ENCODE measurements at places on chromosomes 11 and 22. TPM values are rescaled to one million over a fixed set of nuclear protein-coding genes. Genes with fewer than 3 reads are reported as not detected.

The CRACR2B gene
- 3.9 TPM for total RNA-seq

The POU2AF3 gene
- total RNA-seq, result not detected

The OR51E2 gene
- 0.40 TPM for total RNA-seq

The HYOU1 gene
- total RNA-seq, result 168 TPM

The OR10A2 gene
- not detected for total RNA-seq

The DRICH1 gene
- not detected for total RNA-seq

The EWSR1 gene
- 228 TPM for total RNA-seq

The PDGFB gene
- 16.8 TPM for total RNA-seq

The TRIM51 gene
- total RNA-seq, result not detected

The FGF19 gene
- 0.13 TPM for total RNA-seq

DNA sequence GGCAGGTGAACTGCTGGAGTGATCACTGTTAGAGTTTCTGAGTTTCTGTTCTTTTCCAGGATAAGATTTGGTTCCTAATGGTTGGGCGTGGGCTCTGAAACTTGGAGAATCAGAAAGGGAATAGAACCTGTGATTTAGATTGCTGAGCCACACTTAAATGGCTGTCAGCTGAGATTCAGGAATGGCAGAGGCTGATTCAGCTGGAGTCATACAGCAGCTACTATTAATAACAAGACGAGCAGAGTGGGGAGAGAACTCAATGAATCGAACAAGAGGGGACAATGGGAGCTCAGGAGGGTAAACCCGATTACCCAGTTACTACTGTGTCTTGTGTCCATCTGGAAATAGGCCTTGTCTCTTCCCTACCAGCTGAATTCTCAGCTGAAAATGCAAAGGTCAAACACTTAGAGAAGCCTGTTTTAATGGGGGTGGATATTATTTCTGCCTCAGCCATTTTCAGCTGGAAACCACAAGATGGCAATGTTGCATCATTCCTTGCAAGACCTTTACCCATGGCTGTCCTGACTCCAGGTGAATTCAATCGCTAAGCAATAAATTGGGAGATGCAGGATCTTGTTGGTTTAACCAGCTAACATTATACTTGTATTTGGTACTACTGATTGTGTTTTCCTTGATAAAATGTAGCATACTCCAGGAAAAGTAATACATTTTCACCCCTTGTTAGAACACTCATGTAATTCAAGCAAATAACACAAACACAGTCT is 104.5 kb upstream of the RAG2 start:
- no peak overlapping the region for H3K27ac ChIP-seq
- no peaks in the 10 kb centered on the region for H3K4me1 ChIP-seq
- DNase-seq, result no peak
- peaks cover 54% of the 10 kb centered on the region for H3K27me3 ChIP-seq
- H3K4me3 ChIP-seq, result no peak overlapping the region
- no peaks in the 10 kb centered on the region for H3K36me3 ChIP-seq

DNA sequence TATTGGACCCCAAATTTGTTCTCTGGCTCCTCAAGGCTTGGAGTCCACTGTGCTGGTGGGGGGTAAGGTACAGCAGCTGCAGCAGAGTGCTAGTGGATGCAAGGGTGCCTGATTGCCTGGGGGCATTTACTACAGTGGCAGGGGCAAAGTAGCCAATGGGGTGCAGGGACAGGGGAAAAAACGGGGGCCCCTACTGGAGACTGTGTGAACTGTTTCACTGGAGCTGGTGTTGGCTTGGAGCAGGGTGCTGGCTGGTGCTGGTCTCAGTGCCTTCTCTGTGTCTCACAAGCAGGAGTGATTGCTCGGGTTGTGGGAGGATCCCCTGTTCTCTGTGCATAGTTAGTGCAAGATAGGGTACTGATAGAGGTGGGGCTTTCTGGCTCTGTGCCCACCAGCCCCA is 935.9 kb downstream of the JRKL start:
- no peaks in the 10 kb centered on the region for H3K4me1 ChIP-seq
- no peak overlapping the region for H3K27ac ChIP-seq
- H3K27me3 ChIP-seq, result no peaks in the 10 kb centered on the region

DNA sequence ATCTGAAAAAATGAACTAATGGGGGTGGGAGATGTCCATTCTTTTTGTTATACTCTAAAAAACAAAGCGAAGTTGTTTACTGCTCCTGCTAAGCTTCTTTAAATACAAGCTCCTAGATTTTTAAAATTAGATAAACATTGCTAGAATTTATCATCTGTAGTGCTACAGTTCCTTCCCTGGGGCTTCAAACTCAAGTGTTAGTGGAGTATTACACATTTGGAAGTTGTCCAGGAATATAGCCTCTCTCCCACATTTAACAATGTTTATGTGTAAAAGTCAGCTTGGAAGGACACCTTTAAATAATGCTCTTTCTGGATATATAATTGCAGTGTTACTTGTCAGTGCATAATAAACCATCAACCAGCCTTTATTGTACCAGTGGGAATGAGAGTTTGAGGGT is 155.5 kb downstream of the SPON1 start:
- no peak for DNase-seq
- no peaks in the 10 kb centered on the region for H3K4me1 ChIP-seq
- H3K27me3 ChIP-seq, result peaks cover 13% of the 10 kb centered on the region
- no peak overlapping the region for H3K4me3 ChIP-seq
- H3K36me3 ChIP-seq, result no peaks in the 10 kb centered on the region
- no peak overlapping the region for H3K27ac ChIP-seq

- H3K27ac ChIP-seq, result no peak overlapping the region
- no peak for DNase-seq
- peaks cover 3% of the 10 kb centered on the region for H3K27me3 ChIP-seq
- peaks cover 10% of the 10 kb centered on the region for H3K4me1 ChIP-seq
- no peaks in the 10 kb centered on the region for H3K36me3 ChIP-seq
These were observed 459.0 kb downstream of the SOX6 start for GRCh38 chr11:15897211-15897960.

GRCh38 chr11:47308050-47308823 is 38.3 kb downstream of the MADD start:
- no peak overlapping the region for H3K27ac ChIP-seq
- no peak overlapping the region for H3K4me3 ChIP-seq
- no peak for DNase-seq

- H3K4me1 ChIP-seq, result peaks cover 25% of the 10 kb centered on the region
- no peaks in the 10 kb centered on the region for H3K27me3 ChIP-seq
- peaks cover 14% of the 10 kb centered on the region for H3K36me3 ChIP-seq
- DNase-seq, result no peak
- H3K4me3 ChIP-seq, result no peak overlapping the region
These were observed 3.5 kb downstream of the TRIM66 start for GRCh38 chr11:8679006-8679405.

- H3K27me3 ChIP-seq, result no peaks in the 10 kb centered on the region
- no peak overlapping the region for H3K4me3 ChIP-seq
- H3K4me1 ChIP-seq, result peaks cover 3% of the 10 kb centered on the region
These were observed 35.1 kb upstream of the LRRC10B start for GRCh38 chr11:61473370-61474012.

DNA sequence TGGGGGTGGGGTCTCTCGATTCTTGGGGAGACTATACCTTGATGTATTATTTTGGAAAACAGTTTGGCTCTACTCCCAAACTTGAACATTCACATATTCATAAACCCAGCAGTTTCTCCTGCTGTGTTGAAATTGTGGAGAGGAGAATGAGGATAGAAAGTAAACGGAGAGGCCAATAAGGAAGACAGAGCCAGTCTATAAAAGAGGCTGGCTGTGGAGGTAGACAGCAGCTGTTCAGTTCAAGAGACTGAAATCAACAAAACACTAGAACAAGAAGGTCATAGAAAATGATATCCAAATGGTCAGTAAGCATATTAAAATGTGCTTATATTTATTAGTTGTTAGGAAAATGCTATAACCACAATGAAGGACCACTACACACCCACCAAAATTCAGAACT is 1.9 kb upstream of the MOGAT2 start:
- no peaks in the 10 kb centered on the region for H3K4me1 ChIP-seq
- peaks cover 50% of the 10 kb centered on the region for H3K27me3 ChIP-seq
- no peak overlapping the region for H3K4me3 ChIP-seq
- H3K27ac ChIP-seq, result no peak overlapping the region
- DNase-seq, result no peak

- peaks cover 22% of the 10 kb centered on the region for H3K4me1 ChIP-seq
- H3K27ac ChIP-seq, result peak overlapping the region; percentile 99
- DNase-seq, result no peak
- peak overlapping the region; percentile 96 for H3K4me3 ChIP-seq
- no peaks in the 10 kb centered on the region for H3K27me3 ChIP-seq
These were observed 15.4 kb downstream of the BAD start for GRCh38 chr11:64268893-64269539.

GRCh38 chr11:78764946-78765345 is 190.3 kb upstream of the NARS2 start:
- no peak overlapping the region for H3K4me3 ChIP-seq
- H3K4me1 ChIP-seq, result no peaks in the 10 kb centered on the region
- no peaks in the 10 kb centered on the region for H3K27me3 ChIP-seq
- DNase-seq, result no peak

- H3K27me3 ChIP-seq, result no peaks in the 10 kb centered on the region
- no peak for DNase-seq
- H3K36me3 ChIP-seq, result no peaks in the 10 kb centered on the region
- H3K27ac ChIP-seq, result no peak overlapping the region
These were observed 2.4 kb downstream of the MYRF start for GRCh38 chr11:61754534-61755482.

GRCh38 chr11:83569134-83569805 is 283.1 kb upstream of the CCDC90B start:
- H3K4me1 ChIP-seq, result no peaks in the 10 kb centered on the region
- H3K36me3 ChIP-seq, result no peaks in the 10 kb centered on the region
- H3K4me3 ChIP-seq, result no peak overlapping the region
- DNase-seq, result no peak
- no peak overlapping the region for H3K27ac ChIP-seq

GRCh38 chr11:77407613-77408012 is 66.3 kb downstream of the PAK1 start:
- H3K27me3 ChIP-seq, result no peaks in the 10 kb centered on the region
- peaks cover 25% of the 10 kb centered on the region for H3K4me1 ChIP-seq
- no peaks in the 10 kb centered on the region for H3K36me3 ChIP-seq
- H3K27ac ChIP-seq, result no peak overlapping the region
- no peak for DNase-seq

DNA sequence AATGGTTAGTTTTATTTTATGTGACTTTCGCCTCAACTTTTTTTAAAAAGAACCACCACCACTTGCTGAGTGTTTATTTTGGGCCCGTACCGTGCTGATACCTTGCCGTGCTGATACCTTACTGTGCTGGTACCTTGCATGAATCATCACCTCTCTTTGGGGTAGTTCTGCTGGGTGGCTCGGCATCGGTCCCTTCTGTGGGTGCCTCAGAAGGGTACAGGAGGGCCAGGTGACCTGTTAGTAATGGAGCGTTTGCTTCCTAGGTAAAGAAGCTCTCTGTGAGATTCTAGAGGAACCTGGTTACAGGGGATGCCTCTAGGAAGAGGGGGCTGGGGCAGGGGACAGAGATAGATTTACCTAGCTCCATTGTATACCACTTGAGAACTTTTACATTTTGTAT is 17.1 kb downstream of the TOM1 start:
- H3K27ac ChIP-seq, result no peak overlapping the region
- H3K36me3 ChIP-seq, result peaks cover 18% of the 10 kb centered on the region
- DNase-seq, result no peak
- peaks cover 27% of the 10 kb centered on the region for H3K4me1 ChIP-seq

- peak overlapping the region; percentile 3 for H3K27ac ChIP-seq
- peaks cover 2% of the 10 kb centered on the region for H3K4me1 ChIP-seq
- H3K27me3 ChIP-seq, result no peaks in the 10 kb centered on the region
- no peak overlapping the region for H3K4me3 ChIP-seq
- DNase-seq, result no peak
These were observed 65.2 kb downstream of the DGCR2 start for GRCh38 chr22:19056951-19057401.

DNA sequence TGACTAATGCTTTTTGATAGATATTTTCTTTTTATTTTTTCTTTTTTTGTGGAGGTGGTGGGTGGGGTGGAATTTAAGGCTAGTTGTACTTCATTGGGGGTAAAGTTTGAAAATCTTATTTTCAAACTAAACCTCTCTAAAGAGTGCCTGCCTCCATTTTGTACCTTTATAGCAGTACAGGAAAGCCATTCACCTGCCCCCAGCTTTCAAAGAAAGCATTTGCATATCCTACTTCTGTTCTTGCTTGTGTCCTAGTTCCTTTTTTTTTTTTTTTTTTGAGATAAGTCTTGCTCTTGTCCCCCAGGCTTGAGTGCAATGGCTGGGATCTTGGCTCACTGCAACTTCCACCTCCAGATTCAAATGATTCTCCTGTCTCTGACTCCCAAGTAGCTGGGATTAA is 766.2 kb upstream of the LRRC4C start:
- DNase-seq, result no peak
- no peak overlapping the region for H3K27ac ChIP-seq
- H3K4me3 ChIP-seq, result no peak overlapping the region
- no peaks in the 10 kb centered on the region for H3K36me3 ChIP-seq

- peaks cover 47% of the 10 kb centered on the region for H3K4me1 ChIP-seq
- no peak for DNase-seq
- no peak overlapping the region for H3K4me3 ChIP-seq
- H3K27ac ChIP-seq, result peak overlapping the region; percentile 77
- H3K27me3 ChIP-seq, result no peaks in the 10 kb centered on the region
- H3K36me3 ChIP-seq, result peaks cover 36% of the 10 kb centered on the region
These were observed 19.8 kb upstream of the RAPSN start for GRCh38 chr11:47468598-47469214.

DNA sequence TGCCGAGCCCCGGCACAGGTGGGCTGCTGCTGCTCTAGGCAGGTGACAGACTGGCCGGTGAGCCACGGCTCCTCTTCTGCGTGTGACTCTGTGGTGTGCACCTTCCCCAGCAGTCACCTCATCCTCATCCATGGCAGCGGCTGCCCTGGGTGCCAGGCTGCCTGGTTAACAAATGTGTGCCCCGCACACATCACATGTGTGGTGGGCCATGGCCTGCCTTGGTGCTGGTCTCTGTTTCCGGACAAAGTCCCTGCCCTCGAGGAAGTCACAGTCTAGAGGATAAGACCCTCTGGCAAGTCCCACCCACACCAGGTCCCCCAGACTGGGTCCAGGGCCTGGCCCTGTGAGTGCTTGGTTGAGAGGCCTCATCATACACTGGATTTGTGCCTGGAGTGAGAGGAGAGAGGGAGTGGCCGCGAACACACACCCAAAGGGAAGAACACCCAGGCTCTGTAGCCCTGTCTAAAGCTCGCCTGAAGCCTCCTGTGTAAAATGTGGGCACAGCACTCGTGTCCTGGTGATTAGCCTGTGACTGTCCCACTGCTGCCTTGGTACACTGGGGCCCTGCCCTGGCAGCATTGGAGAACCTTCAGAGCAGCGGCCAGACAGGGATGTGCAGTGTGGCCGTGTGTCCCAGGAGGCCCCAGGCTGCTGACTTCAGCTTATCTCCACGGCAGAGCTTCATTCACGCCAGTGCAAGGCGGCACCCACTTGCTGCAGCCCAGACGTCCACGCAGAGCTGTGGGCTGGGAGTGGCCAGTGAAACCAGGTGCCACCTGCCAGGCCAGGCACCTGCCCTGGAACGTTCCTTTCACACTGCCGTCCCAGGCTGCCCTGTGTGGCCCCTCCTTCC is 269.9 kb downstream of the TBC1D22A start:
- no peak for DNase-seq
- no peaks in the 10 kb centered on the region for H3K36me3 ChIP-seq
- H3K4me1 ChIP-seq, result peaks cover 24% of the 10 kb centered on the region
- no peaks in the 10 kb centered on the region for H3K27me3 ChIP-seq

GRCh38 chr11:113022262-113022661 is 61.0 kb downstream of the NCAM1 start:
- no peaks in the 10 kb centered on the region for H3K36me3 ChIP-seq
- H3K27me3 ChIP-seq, result no peaks in the 10 kb centered on the region
- no peak overlapping the region for H3K27ac ChIP-seq
- H3K4me1 ChIP-seq, result no peaks in the 10 kb centered on the region
- H3K4me3 ChIP-seq, result no peak overlapping the region
- DNase-seq, result no peak

All from osteocyte (in vitro differentiated cells).